ENCODE measurements at places on chromosomes 2 and 18.

GRCh38 chr2:220227266-220227920 is 600.0 kb downstream of the SLC4A3 start:
- DNase-seq, result no peak

- no peak for DNase-seq
Observed at GRCh38 chr2:149828520-149829210, 241.1 kb upstream of the MMADHC start.

DNA sequence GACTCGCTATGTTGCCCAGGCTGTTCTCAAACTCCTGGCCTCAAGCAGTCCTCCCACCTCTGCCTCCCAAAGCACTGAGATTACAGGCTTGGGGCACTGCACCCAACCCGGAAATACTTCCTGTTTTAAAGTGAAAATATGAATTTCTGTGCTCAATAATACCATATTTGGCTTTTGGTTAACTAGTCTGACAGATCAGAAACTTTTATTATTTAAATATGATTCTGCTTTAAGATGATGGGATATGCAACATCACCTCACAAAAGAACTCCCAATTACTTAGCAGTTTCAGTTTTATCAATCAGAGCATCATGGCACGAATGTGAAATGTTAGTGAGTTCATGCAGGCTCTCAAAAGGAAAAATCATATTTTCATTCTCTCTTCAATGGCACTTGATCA is 120.6 kb downstream of the PTRHD1 start:
- peak; percentile 24 for DNase-seq

GRCh38 chr18:48314690-48315089 is 94.5 kb downstream of the ZBTB7C start:
- DNase-seq, result no peak

DNA sequence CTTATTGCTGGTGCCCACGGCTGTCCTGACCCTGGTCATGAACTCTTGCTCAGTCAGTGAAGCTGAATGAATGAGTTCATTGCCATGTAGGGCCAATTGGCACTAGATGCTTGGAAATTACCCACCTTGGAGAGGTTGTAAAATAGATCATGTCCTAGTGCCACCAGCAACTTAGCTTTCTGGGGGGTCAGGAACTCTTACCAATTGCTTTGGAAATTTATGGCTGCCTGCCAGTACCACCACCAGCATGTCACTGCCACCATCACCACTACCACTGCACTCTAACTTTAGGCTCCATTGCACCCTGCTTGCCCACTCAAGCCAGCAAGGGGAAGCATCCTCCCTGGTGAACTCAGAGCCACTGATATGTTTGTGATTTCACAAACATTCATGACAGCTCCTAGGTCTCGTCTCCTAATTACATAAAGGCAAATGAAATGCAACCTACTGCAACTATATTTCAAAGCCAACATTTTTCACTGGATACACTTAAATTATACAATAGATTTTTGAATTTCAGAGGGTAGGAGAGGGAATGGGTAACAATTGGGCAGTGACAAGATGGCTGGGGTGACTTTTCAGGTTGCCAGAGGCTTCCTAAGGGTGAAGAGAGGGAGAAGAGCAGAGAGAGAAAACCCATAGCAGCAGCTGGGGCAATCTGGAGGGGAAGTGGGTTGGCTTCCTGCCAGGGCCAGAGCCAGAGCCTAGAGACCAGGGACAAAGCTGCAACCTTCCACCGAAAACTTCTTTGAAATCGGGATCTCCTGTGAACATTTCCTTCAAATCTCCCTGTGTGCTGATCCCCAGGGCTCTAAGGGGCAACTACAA is 3.5 kb upstream of the EMILIN1 start:
- DNase-seq, result peak; percentile 45

- DNase-seq, result no peak
Observed at GRCh38 chr2:36371928-36372391, 16.4 kb downstream of the CRIM1 start.

All from activated CD4-positive, alpha-beta T cell treated with anti-CD3 and anti-CD28 coated beads, Interleukin-2, amount 50 U/mL, for 48 hours (primary cell).